Inflammatory macrophage treated with lipopolysaccharide for 4 hours (primary cell): ENCODE measurements at places on chromosomes 2 and 18.

DNA sequence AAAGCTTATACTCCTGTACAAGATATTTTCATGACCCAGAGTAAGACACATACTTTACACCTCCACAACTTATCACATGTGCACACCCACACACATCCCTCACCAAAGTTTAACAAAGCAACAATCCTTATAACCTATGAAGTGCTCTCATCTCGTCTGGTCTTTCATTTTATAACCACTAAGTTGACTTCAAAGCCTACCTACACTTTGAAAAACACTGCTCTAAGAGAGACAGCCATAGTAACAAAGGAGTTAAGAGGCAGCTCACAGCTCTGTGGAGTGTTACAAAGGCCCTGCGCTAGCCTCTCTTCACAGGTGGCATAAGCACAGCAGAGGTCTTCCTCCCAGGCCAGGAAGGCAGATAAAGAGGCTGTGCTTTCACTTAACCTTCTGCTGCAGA, 69.7 kb upstream of the TMEM200C start:
- DNase-seq: no peak

DNA sequence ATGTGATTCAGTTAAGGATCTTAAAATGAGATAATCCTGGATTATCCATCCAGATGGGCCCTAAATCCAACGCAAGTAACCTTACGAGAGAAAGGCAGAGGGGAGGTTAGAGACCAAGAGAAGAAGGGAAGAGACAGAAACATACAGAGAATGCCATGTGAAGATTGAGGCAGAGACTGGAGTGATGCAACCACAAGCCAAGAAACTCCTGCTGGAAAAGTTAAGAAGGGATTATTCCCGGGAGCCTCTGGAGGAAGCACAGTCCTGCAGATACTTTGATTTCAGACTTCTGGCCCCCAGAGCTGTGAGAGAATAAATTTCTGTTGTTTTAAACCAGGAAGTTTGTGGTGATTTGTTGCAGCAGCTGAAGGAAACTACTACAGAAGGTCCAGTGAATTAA, 992.7 kb downstream of the BCL11A start:
- DNase-seq: no peak

DNA sequence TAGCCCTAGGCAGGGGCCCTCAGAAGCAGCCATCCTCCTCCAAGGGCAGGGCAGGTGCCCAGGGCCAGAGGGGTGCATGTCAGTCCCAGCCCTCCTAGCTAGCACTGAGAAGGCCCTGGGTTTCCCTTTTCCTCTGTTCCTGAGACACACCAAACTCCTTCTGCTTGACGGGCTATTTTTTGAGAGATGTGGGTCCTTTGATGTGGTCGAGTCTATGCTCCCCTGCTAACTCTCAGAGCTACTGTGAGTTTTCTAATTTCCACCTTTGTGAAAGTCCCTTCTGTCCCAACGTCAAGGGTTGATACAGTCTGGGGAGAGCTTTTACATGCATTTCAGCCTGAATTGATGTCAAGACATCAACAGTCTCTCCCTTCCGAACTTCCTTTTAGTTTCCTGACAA, 51.4 kb downstream of the TRPM8 start:
- no peak for DNase-seq

GRCh38 chr18:35835366-35835765, 137.1 kb upstream of the RMP24 start:
- peak; percentile 24 for DNase-seq

DNA sequence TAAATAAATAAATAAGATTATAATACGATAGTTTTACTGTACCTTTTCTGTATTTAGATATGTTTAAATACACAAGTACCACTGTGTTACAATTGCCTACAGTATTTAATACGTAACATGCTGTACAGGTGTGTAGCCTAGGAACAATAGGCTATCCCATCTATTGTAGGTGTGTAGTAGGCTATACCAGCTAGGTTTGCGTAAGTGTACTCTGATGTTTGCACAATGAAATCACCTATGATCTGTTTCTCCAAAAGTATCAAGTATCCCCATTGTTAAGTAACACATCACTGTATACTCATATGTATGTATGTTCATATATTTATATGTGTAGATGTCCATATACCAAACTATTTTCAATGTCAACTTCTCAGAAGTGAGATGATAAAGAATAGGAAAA, 118.2 kb upstream of the RND3 start:
- DNase-seq: no peak

DNA sequence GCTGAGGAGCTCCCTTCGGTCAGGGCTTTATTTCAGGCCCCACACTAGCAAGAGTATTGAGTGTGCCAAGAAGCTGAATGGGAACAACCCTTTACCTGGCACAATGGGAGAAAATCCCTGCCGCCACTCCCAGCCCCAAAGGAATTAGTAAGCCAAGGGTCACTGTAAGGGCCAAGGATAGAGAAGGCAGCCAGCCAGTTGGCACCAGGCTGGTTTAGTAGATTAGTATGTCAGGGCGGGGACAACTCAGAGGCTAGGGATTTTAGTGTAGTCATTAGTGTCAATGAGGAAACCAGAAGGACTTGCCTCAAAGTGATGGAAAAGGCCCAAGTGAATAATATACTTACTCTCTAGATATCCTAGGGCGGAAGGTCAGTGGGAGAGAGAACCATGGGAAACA, 34.9 kb upstream of the CYP26B1 start:
- DNase-seq: no peak

DNA sequence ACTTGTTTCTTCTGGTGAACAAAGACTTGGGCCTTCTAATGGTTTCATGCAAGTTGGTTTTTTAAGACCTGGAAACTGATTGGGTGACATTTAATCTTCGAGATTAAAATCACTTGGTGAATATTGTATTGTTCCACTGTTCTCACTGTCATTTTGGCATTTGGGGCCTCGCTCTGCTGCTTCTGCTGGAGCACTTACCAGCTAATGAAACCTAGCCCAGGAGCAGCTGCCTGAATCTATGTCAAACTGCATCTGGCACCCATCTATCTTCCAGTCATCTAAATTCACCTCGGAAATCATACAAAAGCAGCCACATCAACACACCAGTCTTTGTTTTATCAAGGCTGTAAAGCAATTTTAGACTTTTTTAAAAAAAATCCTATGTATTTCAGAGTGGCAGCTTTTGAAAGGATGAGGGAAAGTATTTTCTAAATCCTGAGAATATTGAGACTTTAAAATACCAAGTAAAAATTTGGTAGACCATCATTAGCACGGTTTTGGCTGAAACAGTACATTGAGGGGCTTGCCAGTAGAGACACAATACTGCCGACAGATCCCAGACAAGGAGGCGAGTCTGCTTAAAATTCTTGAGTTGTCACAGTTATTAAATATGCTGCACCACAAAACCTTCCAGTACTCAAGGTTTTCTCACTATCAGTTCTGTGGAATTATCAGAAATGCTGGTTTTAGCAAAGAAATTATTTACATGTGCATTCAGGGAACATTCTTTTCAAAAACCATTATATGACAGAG, 26.1 kb upstream of the SERTAD2 start:
- DNase-seq: no peak

DNA sequence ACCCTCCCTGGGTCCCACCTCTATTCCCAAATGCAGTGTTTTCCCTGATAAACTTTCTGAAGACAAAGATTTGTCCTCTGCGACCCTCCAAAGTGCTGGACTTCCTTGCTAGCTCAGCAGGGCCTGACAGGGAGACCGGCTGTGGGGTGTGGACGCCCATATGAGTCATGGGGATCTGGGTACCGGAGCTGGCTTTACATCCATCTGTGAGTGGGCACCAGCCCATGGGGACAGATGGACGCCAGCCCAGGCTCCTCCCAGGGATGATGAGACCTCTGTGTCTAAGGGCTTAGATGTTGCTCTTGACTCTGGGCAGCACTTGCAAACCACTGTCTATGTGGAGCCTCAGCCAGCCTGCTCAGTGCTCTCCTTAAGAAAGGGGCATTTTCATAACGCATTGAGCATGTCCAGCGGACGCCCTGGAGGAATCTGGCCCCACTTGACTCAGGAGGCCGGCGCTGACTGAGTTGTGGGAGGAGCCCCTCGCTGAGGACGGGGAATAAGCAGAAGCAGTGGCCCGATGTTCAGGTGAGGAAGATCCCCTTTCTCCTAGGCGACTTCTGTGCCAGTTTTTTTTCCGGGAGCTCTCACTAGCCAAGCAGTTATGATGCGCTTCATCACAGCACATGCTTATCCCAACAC, 229.4 kb upstream of the MYT1L start:
- no peak for DNase-seq

- no peak for DNase-seq
These were observed 2.4 kb upstream of the ASB1 start for GRCh38 chr2:238424313-238424700.

DNA sequence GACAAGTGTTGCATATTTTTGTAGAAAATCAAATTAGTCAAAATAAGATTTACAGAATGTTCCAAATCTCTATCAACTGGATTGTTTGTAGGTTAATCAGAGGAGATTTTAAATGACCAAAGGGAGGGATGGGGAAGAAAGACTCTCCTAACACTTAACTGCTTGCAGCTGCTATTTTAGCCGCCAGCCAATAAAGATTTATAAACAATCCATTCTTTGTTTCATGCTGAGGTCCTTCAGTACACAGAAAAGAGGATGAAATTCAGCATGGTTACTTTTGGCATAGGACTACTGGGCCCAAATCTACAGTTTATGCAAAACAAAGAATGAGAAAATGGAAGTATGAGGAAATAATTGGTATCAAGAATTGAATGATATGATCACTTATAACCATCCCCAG, 86.4 kb upstream of the FN1 start:
- no peak for DNase-seq

DNA sequence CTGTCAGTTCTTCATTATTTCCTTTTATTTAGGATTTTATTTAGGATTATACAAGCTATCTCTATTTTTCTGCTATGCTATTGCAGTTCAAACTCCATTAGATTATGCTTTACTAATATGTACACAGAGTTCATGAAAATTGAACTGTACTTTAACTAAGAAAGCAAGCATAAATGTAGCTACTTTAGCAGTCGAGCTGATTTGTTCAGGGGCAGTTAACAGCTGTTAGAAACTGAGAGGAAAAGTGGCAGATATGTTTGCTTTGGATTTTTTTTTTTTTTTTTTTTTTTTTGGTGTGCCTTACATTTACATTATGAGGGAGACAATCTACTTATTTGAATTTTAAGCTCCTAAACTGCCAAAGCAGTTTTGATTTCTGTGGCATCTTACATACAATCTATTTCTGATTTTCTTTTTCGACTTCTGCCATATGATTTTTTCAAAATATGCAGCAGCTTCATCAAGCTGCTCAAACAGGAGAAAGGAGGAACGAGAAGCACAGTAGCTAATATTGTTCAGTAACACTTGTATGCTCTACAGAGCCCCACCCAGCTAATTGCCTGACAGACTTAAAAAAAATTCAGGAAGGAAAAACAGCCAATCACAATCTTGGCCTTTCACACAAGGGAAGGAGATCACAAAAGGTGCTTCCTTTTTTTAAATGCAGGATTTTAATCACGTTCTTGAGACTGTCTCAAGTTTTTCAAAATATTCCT, 233.4 kb upstream of the SIX3 start:
- DNase-seq: peak; percentile 71

GRCh38 chr2:71683070-71683469, 229.7 kb downstream of the DYSF start:
- no peak for DNase-seq

GRCh38 chr2:14015113-14015630, 617.3 kb upstream of the LRATD1 start:
- no peak for DNase-seq

DNA sequence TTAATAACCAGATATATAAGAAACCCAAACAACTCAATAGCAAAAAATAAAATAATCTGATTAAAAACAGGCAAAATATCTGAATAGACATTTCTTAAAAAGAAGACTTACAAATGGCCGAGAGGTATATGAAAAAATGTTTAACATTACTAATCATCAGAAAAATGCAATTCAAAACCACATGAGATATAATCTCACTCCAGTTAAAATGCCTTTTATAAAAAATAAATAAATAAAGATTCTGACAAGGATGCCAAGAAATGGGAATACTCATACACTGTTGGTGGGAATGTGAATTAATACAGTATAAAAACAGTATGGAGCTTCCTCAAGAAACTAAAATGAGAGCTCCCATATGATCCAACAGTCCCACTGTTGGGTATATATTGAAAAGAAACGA, 33.9 kb upstream of the BMP10 start:
- no peak for DNase-seq

- no peak for DNase-seq
These were observed 32.0 kb downstream of the MAP3K20 start for GRCh38 chr2:173107629-173108022.

- DNase-seq: no peak
These were observed 27.5 kb upstream of the ALPP start for GRCh38 chr2:232350804-232351685.

- DNase-seq: peak; percentile 38
These were observed 10.1 kb upstream of the CD226 start for GRCh38 chr18:69957747-69958146.

DNA sequence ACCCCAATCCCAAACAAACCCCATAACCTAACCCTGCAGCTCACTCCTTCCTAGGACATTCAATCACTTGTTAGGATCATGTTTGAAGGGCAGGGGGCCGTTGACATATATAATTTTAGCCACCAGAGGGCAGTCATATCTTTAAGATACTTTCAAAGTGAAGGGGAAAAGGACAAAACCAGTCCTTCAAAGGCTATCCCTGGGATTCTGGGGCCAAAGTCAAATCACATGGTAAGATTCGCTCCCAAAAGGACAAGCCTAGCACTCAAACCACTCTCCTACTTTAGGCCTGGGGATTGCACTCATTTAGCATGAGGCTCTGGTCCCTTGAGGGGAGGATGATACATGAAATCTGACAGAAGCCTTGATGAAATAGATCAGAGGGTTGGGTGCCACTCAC, 44.6 kb downstream of the HAUS1 start:
- peak; percentile 57 for DNase-seq

- no peak for DNase-seq
These were observed 61.9 kb upstream of the IGFBP2 start for GRCh38 chr2:216571178-216571908.

- no peak for DNase-seq
These were observed 17.5 kb downstream of the CYRIA start for GRCh38 chr2:16647992-16648617.

GRCh38 chr18:55407774-55408535, 180.0 kb downstream of the TCF4 start:
- no peak for DNase-seq
